Forelimb muscle (tissue), 1 donor: ENCODE measurements at places on chromosomes 6 and 20.

DNA sequence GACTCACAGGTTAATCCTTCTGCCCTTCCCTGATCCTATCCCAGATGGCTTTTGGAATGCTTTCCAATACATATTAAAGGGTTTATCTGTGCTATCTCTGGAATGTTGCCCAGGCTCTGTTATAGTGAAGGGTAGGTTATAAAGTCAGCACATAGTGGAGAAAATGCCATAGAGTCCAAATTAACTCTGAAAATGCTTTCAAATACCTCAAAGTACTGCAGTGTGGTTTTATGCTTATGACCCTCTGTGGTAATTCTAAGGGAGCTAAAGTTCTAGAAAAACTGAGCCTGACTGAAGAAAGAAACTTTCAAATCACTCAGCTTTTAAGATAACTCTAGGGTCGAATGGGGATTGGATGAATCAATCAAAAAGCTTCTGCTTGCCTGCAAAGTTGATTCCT, 159.8 kb downstream of the PLCB1 start:
- DNase-seq, result no peak

GRCh38 chr20:32304131-32304746, 26.8 kb downstream of the KIF3B start:
- DNase-seq, result no peak

GRCh38 chr6:37531026-37531425, 31.3 kb upstream of the CCDC167 start:
- DNase-seq, result no peak

- no peak for DNase-seq
Observed at GRCh38 chr6:44110005-44110676, 17.1 kb downstream of the MRPL14 start.

DNA sequence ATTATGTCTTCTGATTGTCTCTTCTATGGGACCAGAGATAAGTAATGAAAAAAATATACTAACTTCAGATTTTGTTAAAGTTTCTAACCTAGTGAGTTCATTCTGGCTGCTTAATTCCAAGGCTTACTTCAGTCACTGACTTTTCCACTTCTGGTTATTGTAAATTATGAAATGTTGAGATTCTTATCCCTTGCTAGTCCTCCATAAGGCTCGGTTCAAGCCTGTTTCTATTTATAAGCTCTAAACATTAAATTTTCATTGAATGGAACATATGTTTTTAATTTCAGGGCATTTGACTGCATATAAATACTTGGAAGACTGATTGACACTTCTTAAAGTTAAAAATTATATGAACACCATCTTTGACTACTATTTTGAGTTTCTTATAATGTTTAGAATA, 23.6 kb upstream of the NKAIN2 start:
- DNase-seq, result no peak

- DNase-seq, result no peak
Observed at GRCh38 chr6:30272032-30272431, 54.7 kb upstream of the TRIM39 start.

GRCh38 chr6:10404799-10405512, 9.9 kb downstream of the TFAP2A start:
- DNase-seq, result no peak

DNA sequence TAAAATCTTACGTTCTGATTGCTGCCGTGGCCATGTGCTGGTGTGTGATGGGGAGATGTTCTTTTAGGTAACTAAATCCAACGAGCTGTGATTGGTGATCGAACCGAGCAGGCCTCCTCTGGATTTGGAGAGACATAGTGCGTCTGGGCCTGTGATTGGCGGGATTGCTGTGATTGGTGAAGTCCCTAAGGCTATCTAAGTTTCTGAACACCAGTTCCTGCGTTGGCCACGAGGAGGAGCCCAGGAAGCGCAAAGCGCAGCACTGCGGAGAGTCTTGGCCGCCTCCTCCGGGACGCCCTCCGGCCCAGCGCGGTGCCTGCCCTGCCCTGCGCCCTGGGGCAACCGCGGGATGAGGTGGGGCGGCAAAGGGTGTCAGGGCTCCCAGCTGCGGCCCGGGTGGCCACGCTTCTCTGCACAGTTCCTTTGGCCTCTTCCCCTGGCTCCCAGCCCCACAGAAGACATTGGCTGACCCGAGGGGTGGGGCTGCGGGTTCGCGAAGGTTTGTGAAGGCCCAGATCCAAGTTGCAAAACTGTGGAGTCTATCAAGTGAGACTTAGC, 33.0 kb downstream of the HNF4A start:
- DNase-seq, result no peak

DNA sequence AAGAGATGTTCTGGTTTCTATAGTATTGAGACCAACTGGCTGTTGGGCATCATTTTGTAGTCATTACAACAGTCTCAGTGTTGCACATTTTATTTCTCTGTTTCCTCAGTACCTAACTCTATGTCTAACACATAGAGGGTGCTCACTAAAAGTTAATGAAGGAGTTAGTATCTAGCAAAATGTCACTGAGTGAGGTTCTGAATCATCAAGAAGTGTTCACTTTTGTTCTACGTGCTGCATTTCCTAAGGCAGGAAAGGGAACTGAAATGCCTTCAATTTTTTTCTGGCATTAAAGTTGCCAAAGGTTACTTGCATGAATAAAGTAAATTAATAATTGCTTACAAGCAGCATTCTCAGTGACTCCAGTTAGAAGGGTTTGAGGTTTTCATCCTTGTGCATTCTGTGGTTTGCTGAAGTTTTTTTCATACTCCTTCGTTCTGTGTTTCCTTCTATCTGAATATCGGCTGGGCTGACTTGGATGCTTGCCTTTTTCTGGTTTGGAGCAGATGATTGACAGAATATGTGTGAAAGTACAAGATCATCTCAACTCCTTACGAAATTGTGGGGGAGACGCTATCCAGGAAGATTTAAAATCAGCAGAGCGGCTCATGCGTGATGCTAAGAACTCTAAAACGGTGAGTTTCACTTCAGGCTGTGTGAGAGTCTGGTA, 114.5 kb upstream of the SCGN start:
- no peak for DNase-seq

- DNase-seq, result no peak
Observed at GRCh38 chr6:23413327-23414050, 712.5 kb upstream of the NRSN1 start.

GRCh38 chr6:138371720-138372119, 6.0 kb upstream of the SMIM28 start:
- no peak for DNase-seq

DNA sequence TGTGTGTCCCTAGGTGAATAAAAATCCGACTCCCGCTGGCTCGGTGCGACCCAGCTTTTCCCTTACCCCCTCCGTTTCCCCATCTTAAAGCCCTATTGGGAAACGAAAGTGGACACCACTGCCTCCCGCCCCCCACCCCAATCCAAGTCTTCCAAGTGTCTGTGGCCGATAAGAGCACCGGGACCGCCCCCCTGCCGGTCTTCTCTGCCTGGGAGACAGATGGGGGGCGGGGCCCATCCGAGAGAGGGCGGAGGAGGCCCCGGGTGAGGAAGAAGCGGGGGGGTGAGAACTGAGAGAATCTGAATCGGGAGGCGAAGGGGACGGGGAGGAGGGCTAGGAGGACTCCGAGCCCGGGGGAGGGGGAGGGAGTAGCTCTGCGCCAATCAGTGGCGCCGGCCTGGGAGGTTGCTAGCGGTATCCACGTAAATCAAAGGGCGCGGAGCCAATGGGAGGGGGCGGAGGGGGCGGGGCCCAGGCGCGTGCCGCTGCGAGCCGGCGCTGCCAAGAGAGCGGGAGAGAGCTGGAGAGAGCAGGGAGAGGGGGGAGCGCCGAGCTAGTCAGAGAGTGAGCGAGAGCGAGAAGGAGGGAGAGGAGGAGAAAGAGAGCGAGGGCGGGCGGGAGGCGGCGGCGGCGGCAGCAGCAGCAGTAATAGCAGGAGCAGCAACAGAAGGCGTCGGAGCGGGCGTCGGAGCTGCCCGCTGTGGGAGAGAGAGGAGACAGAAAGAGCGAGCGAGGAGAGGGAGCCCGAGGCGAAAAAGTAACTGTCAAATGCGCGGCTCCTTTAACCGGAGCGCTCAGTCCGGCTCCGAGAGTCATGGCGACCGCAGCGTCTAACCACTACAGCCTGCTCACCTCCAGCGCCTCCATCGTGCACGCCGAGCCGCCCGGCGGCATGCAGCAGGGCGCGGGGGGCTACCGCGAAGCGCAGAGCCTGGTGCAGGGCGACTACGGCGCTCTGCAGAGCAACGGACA, at the start of gene POU3F2:
POU3F2 (plus strand) TSS at position 515 of the 972 bp plus-strand sequence; CDS start at position 815, 300 bp downstream.
- DNase-seq, result no peak

DNA sequence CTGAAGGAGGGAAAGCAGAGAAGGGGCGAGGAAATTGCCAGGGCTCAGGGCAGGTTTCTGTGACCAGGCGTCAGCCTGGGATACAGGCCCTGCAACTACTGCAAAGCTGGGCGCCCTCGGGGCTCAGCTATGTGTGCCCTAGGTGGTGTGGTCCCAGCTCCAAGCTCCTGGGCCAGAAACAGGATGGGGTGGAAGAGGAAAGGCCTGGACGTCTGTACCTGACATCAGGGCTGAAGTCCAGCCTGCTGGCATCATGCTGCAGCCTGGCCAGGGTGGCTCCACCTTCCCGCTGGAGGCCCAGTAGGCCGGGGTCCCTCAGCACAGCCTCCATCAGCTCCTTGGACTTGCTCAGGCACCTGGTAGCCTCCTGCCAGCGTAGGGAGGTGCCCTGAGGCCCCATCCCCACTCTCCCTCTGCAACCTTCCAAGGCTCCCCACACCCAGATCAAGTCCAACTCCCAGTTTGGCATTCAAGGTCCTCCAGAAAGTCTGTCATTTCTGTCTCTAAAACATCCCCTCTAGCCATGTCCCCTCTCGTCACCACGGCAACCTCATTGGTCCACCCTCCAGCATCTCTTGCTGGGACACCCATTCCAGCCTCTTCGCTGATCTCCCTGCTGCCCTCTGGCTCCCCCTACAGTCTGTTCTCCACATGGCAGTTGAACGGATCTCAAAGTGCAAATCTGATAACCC, 38.2 kb downstream of the KIAA1755 start:
- no peak for DNase-seq

DNA sequence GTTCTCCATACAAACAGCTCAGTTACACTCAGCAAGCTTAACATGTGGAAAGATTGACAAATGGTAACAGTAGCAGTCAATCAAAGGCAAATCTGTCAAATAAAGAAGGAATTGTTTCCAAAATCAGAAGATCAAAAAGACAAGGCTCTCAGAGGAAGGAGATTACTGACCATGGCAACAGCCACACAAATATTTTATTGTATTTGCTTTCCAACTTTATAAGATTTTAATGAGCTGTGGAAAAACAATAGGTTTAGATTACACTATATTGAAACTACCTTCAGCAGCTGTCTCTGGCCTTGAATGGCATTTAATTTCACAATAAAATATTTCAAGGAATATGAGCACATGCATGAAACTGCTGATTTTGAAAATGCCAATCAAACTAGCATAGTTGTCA, 1143.9 kb upstream of the GJE1 start:
- DNase-seq, result no peak

DNA sequence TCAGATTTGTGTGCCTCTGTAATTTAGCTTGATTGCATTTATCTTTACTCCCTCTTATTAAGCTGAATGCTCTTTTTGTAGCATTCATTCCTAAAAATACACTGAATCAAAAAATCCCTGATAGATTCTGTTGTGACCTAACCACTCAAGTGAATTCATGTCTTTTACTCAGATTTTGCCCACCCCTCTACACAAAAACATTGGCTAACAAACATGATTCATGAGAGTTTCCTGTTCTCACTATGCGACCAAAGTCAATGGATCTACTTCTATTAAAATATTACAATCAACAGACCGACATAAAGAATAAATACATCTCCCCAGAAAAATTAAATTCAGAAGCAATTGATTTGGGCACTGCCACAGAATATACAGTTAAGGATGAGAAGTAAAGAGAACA, 99.5 kb upstream of the THEMIS start:
- DNase-seq, result no peak
